ENCODE measurements at places on chromosomes 1 and 21.

DNA sequence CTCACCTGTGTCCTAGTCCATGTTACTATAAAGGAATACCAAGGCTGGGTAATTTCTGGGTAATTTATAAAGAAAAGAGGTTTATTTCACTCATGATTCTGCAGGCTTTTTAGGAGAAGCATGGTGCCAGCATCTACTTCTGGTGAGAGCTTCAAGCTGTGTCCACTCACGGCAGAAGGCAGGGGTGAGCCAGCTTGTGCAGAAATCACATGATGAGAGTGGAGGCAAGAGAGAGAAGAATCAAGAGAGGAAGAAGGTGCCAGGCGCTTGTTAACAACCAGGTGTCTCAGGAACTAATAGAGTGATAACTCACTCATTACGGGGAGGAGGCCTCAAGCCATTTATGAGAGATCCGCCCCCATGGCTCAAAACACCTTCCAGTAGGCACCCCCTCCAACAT is 67.5 kb upstream of the CD34 start:
- no peak for DNase-seq

- DNase-seq: no peak
Measured at GRCh38 chr1:39954324-39954869, 548 bp upstream of the MFSD2A start.

GRCh38 chr1:30284728-30285475 is 438.5 kb downstream of the MATN1 start:
- no peak for DNase-seq

- no peak for DNase-seq
Measured at GRCh38 chr21:41011098-41011731, 156.7 kb upstream of the BACE2 start.

GRCh38 chr1:39354572-39354971 is 136.9 kb upstream of the BMP8A start:
- DNase-seq: no peak

GRCh38 chr1:234409328-234409727 is 36.1 kb downstream of the COA6 start:
- no peak for DNase-seq

- no peak for DNase-seq
Measured at GRCh38 chr1:59058665-59059439, 238.0 kb upstream of the FGGY start.

DNA sequence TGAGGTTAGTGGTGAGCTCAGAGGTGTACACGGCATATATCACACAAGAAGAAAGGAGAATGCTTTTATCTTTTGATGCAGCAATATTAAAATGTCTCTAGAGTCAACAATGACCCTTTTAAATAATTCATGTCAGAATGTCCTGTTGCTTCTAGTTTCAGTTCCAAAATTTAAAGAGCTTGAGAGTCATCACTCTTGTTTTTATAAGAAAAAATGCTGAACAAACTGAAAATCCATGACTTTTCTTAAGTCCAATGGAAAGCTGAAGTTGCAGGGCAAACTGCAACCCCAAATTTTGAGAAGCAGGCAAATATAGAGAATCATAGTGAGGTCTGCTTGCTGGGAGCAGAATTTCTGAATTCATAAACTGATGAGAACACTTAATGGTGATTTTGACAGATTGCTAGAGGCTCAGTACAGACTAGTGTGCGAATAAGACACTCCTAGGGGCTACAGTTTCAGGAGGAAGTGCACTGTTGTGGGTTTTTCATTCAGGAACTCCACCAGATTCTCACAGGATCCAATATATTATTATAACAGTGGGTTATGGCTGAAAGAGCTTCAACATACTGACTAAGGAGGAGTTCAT is 135.1 kb downstream of the CLIC6 start:
- no peak for DNase-seq

DNA sequence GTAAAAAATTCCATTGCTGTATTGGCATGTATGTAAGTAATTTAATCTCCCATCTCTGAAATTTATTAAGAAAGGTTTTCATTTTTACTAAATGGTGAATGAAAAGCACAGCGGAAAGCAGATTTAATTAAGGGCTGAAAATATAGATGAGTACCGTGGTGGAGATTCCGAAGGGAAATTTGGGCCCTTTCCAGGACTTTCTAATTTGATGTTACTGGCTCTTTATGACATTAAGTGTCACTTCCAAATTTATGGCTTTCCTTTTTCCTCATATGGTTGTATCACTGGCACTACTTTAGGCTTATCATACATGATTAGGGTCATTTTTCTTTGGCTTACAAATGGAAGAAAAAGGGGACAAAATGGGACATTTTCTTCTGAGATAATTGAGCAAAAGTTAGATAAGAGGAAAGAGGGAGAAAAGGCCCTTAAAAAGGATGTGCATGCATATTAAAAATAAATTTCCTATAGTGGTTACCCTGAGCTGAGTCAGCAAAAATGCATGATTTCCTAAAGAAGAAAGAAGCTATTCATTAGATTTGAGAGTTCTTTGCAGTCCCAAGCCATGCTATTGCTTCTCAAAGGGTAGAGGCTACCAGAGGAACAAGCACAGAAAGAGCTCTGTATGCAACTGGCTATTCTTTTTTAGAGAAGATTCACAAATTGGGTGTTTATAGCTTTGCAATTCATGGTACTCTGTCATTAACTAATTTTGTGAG is 74.9 kb upstream of the CNIH3 start:
- no peak for DNase-seq

- DNase-seq: no peak
Measured at GRCh38 chr1:246332078-246332477, 175.0 kb downstream of the SMYD3 start.

- DNase-seq: no peak
Measured at GRCh38 chr1:154859151-154859785, 10.8 kb downstream of the KCNN3 start.

DNA sequence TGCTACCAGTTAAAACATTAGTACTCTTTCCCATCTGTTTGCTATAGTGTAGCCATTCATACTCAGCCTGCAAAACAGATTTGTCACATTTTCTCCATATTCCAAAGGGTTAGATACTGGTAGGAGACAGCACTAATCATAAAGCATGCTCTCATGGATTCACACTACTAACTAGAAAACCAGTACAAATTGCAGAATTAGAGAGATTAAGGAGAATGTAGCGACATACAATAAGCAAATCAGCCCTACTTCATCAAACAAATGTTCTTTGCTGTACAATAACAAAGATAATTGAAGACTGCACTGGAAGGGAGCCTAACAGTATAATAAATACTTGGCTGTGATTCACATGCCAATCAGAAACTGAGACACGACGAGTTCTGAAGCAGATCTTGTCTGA is 368.0 kb upstream of the PRMT6 start:
- DNase-seq: no peak

- no peak for DNase-seq
Measured at GRCh38 chr1:244369256-244370057, 82.3 kb downstream of the ADSS2 start.

DNA sequence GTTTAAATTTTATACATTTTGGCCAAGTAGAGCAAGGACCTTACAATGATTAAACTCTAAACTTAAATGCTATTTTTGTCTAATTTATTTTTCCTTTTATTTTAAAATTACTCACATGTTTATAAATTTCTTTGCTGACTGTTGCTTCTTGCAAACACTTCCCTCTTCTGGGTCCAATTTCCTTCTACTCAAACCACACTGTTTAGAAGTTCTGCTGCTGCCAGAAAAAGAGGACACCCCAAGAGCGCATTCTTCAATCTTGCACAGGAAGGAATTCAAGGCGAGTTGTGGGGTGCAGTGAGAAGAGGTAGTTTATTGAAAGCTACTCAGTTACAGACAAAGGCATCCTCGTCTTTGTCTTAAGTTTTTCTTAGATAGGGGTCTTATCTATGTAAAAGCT is 88.5 kb upstream of the NEK7 start:
- DNase-seq: no peak

Data from anterior cingulate cortex (tissue), 58 donors.